Sigmoid colon (tissue), 7 donors: ENCODE measurements at places on chromosomes 7 and 10. TPM values are rescaled to one million over a fixed set of nuclear protein-coding genes. Genes with fewer than 3 reads are reported as not detected.

DNA sequence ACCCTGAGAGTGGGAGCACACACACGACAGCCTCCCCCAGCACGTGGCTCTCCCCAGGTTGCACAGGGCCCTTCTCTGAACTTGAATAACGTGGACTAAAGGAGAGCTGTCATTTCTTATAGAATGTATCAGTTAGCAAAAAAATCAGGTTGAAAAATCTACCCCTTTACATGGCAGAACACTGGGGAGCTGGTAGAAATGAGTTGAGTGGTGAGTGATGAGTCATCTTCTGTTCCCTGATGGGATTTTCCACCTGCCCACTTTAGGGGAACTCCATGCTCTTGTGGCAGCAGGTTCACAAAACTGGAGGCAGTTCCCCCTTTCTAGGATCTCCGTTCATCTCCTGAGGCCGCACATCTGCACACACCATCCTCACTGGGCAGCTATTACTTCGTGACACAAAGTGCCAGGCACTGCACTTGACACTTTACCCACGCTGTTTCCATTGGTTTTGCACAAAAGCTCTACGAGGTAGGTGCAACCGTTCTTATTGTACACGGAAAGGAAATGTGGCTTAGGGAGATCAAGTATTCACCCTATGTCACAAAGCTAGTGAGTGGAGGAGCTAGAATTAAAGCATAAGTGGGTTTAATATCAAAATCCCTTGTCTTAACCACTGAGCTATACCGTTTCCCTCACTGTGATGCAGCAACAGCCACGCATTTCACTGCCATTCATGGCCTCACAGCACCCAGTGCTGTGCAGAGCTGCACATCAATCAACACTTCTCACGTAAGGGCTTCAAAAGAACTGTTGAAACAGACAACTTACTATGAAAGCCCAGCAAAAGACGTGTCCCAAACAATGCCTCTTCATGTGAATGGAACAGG is 80.2 kb downstream of the RNF216 start:
- no peak for DNase-seq

- DNase-seq, result no peak
Observed at GRCh38 chr10:94485094-94485493, 60.5 kb upstream of the HELLS start.

GRCh38 chr7:80466636-80467035 is 45.2 kb downstream of the GNAT3 start:
- no peak for DNase-seq

DNA sequence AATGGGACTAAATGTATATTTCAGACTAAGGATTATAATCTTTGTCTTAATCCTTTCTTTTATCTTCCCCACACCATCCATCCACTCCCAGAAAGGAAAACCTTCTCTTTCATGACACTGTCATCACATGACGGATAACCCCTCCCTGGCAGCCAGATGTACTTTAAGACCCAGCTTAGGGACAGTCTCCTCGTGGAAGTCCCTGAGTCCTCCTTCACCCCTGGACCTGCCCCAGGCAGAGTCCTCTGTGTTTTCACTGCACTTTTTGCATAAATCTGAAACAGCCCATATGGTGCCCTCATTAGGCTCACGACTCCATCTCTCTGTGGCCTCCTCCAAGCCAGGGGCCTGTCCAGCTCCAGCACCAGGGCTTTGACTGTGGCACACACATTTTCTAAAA is 16.0 kb downstream of the NRAP start:
- DNase-seq, result no peak

DNA sequence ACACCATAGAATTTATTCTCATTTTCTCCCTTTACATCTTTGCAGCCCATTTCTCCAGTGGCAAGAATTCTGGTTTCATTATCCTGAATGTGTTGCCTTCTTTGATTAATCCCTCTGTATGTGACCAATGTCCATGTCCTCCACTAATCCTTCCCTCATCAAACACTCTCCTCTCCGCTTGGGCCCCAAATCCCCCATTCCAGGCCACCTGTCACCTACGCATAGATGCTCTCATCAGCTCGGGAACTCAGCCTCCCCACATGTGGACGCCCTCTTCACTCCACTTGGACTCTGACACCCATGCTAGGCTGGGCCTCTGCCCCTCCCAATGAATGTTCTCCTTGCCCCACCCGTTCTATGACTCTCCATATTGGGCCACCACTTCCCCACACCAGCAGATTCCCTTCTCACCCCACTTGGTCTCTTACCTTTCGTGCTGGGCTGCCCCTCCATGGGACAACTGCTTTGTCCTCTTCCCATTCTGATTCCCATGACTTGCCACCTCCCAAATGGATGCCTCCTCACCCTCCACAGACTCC is 18.7 kb upstream of the RBM20 start:
- DNase-seq, result no peak

Gene LRRD1
- under 0.01 TPM for total RNA-seq

- no peak for DNase-seq
Observed at GRCh38 chr7:22137466-22137865, 191.8 kb upstream of the CDCA7L start.

GRCh38 chr7:134016223-134016941 is 110.8 kb upstream of the LRGUK start:
- no peak for DNase-seq

GRCh38 chr10:80408242-80409101 is at the start of gene PRXL2A:
Gene PRXL2A, plus strand, starts transcription at chr10:80408551. Its CDS starts 11,917 bp downstream, at chr10:80420468.
- peak; percentile 91 for DNase-seq

DNA sequence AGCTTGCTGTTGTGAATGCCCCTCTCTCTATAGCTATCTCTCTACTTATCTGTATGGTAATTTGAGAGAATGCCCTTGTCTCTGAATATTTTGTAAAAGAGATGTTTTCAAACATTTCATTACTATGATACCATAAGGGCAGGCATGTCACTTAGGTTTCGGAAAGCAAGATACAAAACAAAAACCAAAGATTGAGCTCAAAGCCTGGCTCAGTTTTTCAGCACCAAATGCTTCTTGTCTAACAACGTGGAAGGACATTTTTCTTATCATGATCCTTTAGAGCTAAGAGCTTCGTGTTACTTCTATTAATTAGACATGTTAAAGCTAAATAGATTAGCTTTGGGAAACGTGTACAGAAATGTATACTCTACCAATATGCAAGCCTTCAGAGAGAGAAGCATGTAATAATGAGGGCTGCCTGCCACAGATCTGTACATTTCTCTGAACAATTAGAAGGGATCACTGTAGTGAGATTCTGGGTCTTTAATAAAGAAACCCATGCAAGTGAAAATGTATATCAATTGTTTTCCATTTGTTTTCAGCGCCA is 148.9 kb downstream of the ARID5B start:
- no peak for DNase-seq

GRCh38 chr10:95334805-95335144 is 44.0 kb upstream of the PDLIM1 start:
- DNase-seq, result no peak

GRCh38 chr10:74871595-74872382 is 45.4 kb downstream of the KAT6B start:
- DNase-seq, result no peak

Gene CHCHD2
- total RNA-seq, result 508 TPM

- no peak for DNase-seq
Observed at GRCh38 chr7:100154651-100155491, 3.7 kb downstream of the TRAPPC14 start.

DNA sequence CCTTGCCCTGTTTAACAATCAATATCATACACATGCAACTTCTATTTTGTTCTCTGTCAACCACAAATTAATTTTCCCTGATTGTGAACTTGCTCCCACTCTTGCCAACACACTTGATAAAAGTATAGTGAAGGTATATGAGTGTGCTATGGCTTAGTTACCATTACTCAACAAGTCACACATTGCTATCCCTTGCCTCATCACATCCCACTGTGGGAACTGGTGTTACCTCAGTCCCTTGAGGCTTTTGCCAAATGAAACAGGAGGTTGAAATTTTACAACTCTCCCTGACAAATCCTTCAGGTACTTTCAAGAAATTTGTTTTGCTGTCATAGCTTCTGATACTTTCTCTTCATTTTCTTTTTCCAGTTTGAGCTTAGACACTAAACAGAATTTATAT is 472.5 kb upstream of the SEMA3D start:
- DNase-seq, result no peak

Gene GRK5
- 20.1 TPM for total RNA-seq

Gene RAB19
- not detected for total RNA-seq

- no peak for DNase-seq
Observed at GRCh38 chr10:12995425-12995861, 6.1 kb downstream of the CCDC3 start.

Gene RPEL1
- total RNA-seq, result not detected

DNA sequence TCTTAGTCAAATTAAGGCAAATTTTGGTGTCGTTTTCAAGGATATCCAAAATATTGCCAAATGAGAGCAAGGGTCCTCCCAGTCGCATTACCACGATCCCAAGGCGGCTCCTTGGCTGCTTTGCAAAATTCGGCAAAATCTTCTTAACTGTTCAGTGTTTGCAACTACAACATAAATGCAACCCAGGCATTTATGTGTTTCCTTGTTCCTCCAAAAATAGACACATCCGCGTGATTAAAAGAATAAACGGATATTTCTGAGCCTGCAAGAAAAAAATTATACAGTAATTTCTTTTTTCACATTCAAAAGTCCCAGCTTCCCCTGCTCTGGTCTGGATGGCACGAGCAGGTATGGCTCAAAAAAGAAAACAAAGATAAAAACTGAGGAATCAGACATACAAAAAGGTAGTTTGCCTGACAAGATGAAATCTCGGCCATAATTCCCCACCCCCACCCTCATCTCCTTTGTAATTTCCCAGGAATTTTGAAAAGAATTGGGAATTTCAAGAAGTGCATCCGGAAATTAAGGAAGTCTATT is 6.0 kb downstream of the SKIDA1 start:
- DNase-seq, result no peak

DNA sequence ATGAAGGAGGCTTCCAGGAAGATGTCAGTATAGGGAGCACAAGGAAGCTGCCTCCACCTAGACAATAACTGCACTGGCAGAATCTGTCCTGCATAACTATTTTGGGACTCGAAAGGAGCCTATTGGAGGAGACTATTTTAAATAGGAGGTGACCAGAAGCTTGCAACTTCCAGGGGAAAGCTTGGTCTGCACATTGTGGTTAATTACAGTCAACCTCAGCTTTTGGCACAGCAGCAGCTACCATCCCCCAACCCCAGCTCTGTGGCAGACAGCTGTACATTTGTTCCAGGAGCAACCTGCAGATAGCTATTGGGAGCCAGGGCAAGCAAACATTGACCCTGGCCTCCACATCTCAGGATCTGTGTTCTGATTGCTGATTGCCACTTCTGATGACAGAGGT is 46.3 kb upstream of the NANOS1 start:
- DNase-seq, result no peak

DNA sequence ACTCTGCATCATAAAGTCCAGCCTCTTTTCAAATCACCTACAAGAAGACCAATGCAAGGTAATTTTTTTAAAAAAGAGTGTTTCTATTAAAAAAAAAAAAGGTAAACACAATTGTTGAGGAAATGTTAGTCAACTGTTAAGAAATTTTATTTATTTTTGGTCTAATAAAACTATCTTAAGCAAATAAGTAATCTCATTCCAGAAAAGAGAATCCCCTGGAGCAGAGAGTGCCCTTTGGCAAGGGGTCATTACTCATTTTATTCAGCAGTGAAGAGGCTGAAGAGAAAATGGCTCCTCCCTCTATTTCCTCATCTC is 63.4 kb upstream of the GSDME start:
- DNase-seq, result no peak

DNA sequence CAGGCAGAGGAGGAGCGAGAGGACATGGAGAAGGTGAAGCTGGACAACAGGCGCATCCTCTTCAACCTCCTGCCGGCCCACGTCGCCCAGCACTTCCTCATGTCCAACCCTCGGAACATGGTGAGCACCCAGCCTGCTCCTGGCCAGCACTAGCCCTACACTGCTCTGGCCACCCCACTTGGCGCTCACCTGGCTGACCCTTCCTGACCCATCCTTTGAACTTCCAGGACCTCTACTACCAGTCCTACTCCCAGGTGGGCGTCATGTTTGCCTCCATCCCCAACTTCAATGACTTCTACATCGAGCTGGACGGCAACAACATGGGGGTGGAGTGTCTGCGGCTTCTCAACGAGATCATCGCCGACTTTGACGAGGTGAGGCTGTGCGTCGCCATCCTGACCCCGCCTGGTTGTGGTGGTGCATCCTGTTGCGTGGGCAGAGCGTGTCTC is 129.2 kb downstream of the ADCY1 start:
- DNase-seq, result no peak
